AG09309 (cell line): ENCODE measurements at places on chromosomes 4 and X.

DNA sequence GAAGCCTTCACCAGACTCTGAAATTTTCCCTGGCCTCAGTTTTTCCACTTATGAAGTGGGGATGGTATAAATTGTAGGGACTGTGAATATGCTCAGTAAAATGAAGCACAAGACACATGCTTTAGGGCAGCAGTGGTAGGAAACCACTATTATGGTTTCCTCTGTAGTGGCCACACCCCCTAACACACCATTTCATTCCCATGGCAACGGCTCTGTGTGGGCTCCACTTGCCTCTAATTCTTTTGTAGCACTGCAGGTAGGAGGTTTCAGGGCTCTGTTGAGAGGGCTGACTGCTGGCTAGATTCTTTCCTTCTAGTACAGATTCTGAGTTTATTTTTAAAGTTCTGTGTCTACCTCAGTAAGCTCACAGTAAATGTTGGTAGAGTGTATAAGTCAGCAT lies 3.5 kb upstream of the VMA21 start:
- DNase-seq: no peak

GRCh38 chrX:138756234-138756633 lies 44.7 kb upstream of the FGF13 start:
- DNase-seq: no peak

- DNase-seq: no peak
These were observed 107.6 kb downstream of the LARP1B start for GRCh38 chr4:128168701-128169100.

DNA sequence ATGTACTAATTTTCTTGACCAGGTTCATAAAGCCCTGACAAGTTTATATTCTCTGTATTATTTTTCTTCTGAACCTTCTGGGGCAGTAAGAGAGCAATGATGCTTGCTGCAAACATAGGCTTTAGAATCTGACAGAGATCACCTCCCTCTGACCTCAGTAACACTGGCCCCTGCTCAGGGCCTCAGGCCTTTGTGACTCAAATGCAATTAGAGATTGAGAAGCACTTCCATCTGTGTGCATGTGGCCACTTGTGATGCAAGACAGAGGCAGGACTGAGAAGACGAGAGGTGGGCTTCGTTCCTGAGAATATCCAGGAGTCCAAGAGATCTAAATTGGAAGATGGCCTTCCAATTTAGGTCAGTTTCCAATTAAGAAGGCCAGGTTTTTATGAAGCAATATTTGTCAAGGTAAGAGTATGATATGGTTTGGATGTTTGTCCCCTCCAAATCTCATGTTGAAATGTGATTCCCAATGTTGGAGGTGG lies 82.8 kb upstream of the VEGFC start:
- no peak for DNase-seq

GRCh38 chrX:10649265-10649664 lies 28.9 kb upstream of the MID1 start:
- DNase-seq: no peak

- DNase-seq: no peak
These were observed 9.5 kb upstream of the QRFPR start for GRCh38 chr4:121390335-121390734.

DNA sequence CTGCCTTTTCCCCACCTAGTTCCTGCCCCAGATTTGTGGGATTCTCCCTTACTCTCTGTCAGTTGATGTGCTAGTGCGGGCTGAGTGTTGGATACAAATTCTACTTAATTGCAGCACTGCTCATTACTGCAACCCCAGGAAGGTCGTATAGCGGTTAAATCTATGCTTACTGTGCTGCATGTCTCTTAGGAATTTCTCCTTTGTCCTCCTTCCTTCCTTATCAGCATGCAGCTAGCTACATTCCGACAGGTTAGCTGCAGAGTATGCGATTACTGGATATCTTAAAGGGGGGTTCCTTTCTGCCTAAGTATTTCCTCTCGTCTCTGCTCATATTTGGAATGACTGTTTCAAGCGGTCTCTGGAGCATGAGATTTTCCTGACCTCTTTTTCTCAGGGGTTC lies 662.8 kb downstream of the TLL1 start:
- no peak for DNase-seq

DNA sequence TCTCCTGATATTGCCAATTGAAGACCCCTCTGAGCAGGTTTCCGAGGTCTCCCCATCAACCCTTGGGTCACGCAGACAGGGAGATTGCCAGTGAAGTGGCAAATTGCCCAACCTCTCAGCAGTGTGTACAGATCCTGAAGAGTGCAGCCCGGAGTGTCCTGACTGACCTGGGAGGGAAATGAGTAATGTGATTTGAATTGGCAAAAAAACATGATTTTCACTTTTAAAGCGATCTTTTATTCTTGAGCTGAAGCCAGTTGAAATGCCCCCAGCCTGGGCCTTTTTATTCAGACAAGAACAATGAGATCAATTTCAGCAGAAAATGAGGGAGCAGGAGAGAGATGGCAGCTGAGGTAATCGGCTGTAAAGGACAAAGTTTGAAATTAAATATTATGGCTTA lies 401.8 kb downstream of the RAPGEF2 start:
- no peak for DNase-seq

DNA sequence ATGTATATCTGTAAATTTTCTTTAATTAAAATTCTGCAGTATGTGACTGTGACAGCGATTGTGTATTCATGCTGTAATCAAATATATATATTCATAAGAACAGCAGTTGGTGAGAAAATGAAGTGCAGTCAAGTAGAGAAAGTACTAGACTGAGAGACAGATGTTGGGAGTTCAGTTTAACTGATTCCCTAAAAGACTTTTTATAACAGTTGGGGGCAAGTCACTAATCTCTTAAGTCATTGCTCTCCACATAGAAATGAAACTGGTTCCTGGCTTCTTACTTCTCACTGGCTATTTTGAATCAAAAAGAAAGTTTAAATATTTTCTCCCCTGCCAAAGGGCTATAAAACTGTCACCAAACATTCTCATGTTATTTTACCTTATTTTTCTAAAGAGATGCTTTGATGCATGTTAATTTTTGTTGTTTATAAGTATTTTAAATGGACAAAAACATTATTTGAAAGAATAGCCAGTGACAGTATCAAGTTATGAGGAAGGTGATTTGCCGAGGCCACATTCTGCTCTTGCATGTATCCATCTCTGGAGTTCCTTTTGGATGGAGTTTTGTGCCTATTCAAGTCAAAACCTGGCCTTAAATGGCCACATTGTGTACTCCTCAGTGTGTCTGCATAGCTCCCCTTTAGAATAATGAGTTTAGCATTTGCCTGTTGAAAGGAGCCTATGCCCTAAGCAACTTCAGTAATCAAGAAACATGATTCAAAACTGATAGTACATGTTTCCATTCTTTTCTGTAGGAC lies 30.8 kb downstream of the EXOC1 start:
- DNase-seq: no peak

- no peak for DNase-seq
These were observed 20.6 kb downstream of the DCHS2 start for GRCh38 chr4:154471032-154471431.

DNA sequence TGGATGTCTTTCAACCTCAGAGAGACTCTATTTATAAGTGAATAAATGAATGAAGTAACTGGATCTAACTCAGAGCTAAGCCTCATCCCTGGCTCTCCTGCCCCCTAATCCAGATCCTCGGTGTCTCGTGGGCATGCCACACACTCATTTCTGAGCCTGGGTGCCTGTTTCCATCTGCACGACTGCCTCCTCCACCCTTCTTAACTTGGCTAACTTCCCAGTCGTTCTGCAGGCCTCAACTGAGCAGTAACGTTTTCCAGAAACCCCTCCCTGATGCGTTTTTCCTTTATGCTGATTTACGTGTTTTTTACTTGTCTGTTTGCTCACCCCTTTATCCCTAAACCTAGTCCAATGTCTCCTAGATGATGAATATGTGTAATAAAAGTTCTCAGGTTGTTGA lies 186.9 kb upstream of the HS3ST1 start:
- DNase-seq: no peak

- DNase-seq: no peak
These were observed 107.7 kb upstream of the LRPAP1 start for GRCh38 chr4:3639613-3640586.

DNA sequence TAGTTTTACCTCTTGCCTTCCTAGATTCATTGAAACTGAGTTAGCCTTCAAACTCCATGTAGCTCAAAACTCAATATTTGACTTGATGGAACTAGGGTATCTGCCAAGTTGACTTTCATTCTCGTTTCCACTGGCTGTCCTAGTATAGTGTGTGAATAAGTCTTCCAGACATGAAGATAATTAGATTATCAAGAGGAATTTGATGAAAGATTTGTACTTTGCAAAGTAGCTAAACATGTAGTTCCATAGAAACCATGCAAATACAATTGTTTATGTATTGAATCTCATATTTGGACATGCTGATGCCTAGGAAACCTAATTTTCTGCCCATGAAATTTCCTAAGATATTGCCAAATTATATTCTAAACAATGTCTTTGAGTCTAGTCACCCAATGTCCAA lies 297.5 kb downstream of the ARHGAP24 start:
- no peak for DNase-seq

DNA sequence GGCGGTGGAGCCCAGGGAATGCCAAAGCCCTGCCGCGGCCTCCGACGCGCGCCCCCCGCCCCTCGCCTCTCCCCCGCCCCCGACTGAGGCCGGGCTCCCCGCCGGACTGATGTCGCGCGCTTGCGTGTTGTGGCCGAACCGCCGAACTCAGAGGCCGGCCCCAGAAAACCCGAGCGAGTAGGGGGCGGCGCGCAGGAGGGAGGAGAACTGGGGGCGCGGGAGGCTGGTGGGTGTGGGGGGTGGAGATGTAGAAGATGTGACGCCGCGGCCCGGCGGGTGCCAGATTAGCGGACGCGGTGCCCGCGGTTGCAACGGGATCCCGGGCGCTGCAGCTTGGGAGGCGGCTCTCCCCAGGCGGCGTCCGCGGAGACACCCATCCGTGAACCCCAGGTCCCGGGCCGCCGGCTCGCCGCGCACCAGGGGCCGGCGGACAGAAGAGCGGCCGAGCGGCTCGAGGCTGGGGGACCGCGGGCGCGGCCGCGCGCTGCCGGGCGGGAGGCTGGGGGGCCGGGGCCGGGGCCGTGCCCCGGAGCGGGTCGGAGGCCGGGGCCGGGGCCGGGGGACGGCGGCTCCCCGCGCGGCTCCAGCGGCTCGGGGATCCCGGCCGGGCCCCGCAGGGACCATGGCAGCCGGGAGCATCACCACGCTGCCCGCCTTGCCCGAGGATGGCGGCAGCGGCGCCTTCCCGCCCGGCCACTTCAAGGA lies at the start of gene FGF2:
Gene FGF2, plus strand, starts transcription at position 279 of the 705 bp plus-strand sequence. Its CDS starts 344 bp downstream, at position 623.
- DNase-seq: no peak

- DNase-seq: no peak
These were observed 5.7 kb downstream of the CYBB start for GRCh38 chrX:37785569-37785968.

DNA sequence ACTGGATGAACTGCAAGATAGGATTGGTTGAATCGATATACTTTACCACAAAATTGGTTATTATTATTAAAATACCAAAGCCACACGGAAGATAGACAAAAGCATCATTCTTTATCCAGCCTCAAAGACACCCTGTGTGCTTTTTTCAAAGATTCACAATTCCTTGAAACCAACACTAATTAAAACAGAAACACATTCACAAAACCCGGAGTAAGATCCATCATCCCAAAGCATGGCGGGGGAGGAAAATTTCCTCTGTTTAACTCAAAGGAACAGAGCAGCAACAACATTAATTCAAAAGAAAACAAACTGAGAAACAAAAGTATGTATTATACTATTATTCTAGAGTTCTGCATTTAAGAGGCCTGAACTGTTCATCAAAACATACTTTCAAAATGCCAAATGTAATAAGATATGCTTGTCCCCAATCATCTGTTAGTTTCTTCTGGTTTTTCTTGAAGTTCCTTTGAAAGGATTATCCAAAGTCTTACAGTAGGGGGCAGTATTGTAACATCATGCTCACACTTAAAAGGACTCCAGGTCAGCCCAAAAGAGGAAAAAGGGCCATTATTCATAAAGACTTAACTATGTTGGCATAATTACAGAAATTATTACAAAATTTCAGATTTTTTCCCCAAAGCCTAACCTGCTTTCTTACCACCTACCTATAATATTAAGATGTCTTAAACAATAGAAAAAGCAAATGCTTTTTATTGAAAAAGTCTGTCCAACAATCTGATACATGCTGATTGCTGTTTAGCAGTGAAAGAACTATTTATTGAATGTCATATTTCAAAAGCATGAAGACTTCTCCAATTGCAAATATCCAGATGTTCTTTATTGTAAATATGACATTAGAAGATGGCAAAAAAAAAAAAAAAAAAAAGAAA lies 168.7 kb downstream of the SCFD2 start:
- DNase-seq: peak; percentile 74

GRCh38 chr4:45438047-45438446 lies 685.8 kb downstream of the GABRG1 start:
- DNase-seq: no peak

- DNase-seq: no peak
These were observed 415.7 kb upstream of the NDST4 start for GRCh38 chr4:115529126-115529525.
